ENCODE measurements at places on chromosomes 1 and 21.

DNA sequence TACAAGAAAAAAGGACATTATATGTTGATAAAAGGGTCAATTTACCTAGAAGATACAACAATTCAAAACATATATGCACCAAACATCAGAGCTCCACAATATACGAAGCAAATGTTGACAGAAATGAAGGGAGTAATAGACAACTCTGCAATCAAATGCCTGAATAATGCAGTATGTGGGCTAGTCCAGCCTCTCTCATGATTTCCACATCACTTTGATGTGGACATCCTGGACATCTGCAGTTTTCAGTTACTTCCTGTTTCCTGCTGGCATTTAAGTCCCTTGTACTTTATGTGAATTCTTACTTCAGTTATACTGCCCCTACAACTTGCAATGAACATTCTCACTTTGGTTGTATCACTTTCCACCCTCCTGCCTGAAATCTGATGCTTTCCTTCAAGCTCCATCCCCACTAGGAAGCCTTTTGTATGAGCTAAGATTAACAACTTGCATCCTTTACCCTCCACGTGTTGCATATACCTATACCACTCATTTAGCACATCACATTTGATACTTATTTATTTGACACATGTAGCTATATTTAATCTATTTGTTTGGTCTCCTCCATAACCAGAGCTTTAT lies 36.7 kb downstream of the DISC1 start:
- no peaks in the 10 kb centered on the region for H3K4me1 ChIP-seq
- H3K4me3 ChIP-seq = no peak overlapping the region
- H3K27ac ChIP-seq = no peak overlapping the region
- H3K36me3 ChIP-seq = no peaks in the 10 kb centered on the region
- no peaks in the 10 kb centered on the region for H3K27me3 ChIP-seq
- no peak for DNase-seq

DNA sequence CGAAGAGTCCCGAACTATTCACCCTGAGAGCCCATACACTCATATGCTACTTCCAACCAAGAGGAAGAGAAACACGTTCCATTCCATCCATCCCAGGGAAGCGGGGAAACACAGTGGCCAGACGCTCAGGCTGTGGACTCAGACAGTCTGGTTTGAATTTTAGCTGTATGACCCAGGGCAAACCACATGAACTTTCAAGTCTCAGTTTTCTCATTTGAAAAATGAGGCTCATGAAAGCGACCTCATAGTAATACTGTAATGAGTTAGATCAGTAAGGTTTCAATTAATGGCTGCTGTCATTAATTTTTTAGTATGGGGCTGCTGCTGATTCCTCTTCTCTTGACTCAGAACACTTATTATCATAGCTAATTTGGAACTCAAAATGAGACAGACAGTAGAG lies 1.5 kb downstream of the FCRL4 start:
- no peak overlapping the region for H3K27ac ChIP-seq
- H3K4me1 ChIP-seq = no peaks in the 10 kb centered on the region
- H3K27me3 ChIP-seq = no peaks in the 10 kb centered on the region
- no peak for DNase-seq
- no peaks in the 10 kb centered on the region for H3K36me3 ChIP-seq

DNA sequence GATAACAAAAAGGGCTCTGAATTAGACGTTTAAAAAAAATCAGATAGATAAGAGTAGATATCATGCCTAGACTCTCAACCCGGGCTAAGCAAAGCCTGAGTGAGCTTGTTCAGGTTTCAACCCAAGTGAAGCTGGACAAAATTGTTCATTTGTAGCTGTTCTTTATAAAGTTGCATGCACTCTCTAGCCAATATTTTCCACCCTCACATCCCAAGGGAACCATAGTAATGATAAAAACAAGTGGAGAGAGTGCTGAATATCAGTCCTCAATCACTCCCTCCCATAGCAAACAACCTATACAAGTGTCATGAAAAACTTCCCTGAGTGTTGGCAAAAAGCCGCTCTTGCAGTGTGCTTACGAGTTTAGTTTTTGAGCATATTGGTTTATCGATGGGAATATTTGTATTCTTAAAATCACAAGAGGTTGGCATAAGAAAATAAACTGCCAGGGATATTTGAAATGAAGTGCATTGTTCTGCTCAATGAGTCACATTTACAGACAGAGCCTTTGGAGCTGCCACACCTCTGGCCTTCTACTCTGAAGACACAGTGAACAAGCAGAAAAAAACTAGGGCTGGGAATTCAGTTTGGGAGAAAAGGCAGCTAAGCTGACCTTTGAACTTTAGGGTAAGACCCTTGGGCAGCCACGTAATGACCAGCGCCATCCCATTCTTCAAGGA lies 2.2 kb upstream of the CLCA2 start:
- no peaks in the 10 kb centered on the region for H3K27me3 ChIP-seq
- DNase-seq = no peak
- H3K4me1 ChIP-seq = no peaks in the 10 kb centered on the region
- H3K36me3 ChIP-seq = no peaks in the 10 kb centered on the region
- no peak overlapping the region for H3K4me3 ChIP-seq

DNA sequence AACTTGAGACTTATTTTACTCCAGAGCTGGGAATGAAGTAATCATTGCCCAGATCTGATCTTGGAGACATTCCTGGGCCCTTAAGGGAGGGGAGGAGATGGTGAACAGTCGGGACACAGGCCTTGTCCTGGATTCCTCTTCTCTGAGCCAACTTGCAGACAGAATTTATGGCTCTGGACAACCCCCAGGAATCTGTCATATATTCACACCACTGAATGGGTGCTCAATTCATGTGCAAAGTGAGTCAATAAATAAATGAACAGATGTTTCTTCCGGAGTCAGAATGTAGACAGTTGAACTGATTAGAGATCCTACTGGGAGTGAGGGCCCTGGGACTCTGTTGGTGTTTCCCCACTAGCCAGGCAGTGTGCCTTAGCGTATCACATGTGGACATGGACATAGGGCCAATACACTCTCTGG lies 2.6 kb downstream of the TUFT1 start:
- DNase-seq = no peak
- peak overlapping the region; percentile 23 for H3K4me3 ChIP-seq
- H3K36me3 ChIP-seq = no peaks in the 10 kb centered on the region
- H3K4me1 ChIP-seq = peaks cover 23% of the 10 kb centered on the region
- H3K27ac ChIP-seq = peak overlapping the region; percentile 98

DNA sequence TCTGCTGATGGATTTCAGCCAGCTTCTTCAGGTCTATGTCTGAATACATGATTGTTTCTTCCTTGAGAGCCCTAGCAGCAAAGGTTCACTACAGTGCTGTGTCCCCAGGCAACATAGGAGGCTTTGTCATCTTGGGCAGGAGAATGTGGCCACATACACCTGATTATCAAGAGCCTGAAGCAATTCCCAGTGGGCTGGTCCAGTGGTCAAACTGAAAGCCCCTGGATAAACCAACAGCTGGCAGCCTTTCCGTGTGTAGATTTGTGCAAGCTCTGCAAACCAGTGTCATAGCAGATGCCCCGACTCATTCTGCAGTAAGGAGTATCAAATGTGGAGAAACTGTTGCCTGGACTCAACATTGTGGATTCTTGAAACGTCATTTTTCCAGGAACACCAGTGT lies 2.3 kb upstream of the GIPC2 start:
- H3K4me1 ChIP-seq = no peaks in the 10 kb centered on the region
- no peak for DNase-seq
- no peak overlapping the region for H3K27ac ChIP-seq
- H3K27me3 ChIP-seq = peaks cover 6% of the 10 kb centered on the region
- no peaks in the 10 kb centered on the region for H3K36me3 ChIP-seq
